Kasumi-1 (cell line): ENCODE measurements at places on chromosomes 4 and X.

DNA sequence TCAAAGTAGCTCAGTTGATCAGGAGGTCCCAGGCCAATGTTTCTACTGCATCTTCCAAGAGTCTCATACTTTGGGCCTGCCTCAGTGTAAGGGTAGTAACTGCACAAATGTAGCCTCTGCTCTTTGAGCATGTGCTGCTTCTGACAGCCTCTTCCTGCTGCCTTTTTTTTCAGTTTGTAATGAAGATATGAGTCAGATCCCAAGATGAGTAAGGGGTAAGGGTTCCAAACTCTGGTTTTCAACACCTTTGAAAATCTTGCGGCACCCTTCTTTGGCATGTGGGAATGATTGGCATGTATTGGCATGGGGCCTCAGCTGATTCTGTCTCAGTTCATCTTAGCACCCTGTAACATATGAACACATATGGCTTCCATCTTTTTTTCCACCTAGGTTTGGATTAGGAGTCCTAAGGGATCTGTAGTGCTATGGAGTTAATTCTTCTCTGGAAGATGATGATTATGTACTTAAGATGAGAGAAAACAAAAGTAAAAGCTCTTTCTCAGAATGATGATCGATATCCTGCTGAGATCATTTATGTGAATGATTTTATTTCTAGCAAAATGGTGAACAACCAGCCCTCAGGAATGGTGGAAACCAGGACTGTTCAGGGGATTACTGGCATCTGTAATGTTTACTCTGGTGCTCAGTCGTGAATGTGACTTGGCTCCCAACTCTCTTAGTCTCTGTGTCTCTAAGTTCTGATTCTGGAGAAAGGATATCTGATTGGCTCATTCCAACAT is 118.7 kb upstream of the PRPS2 start:
- DNase-seq = no peak

DNA sequence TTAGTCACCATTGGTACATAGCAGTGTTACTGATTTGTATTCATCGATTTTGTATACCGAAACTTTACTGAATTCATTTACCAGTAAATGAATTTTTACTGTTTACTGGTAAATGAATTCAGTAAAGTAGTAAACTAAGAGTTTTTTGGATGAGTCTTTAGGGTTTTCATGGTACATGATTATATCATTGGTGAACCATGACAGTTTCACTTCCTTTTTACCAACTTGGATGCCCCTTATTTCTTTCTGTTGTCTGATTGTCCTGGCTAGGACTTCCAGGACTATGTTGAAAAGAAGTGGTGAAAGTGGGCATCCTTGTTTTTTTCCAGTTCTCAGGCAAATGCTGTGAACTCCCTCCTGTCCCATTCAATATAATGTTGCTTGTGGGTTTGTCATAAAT is 494.9 kb downstream of the GALNTL6 start:
- no peak for DNase-seq

DNA sequence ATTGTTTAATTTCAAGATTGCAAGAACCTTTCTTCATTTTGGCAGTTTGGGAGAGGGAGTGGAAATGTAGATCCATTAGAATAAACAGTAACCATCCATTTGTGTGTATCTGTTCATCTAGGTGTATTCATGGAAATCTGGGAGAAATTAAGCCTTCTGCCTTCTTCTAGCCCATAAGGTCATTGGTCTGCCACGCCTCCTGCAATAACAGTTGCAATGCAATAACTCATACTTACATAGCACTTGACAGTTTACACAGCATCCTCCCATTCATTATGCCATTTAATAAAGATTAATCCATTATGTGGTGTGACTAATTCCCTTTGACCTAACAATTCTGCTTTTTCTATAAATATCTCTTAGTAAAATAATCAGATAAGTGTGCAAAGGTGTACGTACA is 42.6 kb downstream of the SHROOM4 start:
- no peak for DNase-seq

- peak; percentile 36 for DNase-seq
These were observed 10.3 kb downstream of the CYP4V2 start for GRCh38 chr4:186201535-186202230.

DNA sequence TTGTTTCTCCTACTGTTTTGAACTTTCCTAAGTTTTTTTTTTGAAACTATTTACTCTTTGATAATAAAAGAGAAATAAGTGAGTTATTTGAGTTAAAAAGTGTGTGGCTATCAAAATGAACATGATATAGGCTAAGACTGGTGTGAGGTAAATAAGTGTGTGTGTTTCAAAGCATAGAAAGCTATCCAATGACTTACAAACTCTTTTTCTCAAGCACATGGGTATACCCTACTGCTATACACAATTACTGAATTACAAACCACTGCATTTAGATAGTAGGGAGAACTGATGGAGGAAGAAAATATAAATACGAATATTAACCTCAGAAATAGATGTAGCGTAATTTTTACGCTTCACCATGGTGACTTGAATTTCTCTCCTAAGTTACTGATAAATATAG is 305.8 kb upstream of the ANXA10 start:
- no peak for DNase-seq
